Mesothelial cell of epicardium (in vitro differentiated cells): ENCODE measurements at places on chromosomes 11 and 22.

DNA sequence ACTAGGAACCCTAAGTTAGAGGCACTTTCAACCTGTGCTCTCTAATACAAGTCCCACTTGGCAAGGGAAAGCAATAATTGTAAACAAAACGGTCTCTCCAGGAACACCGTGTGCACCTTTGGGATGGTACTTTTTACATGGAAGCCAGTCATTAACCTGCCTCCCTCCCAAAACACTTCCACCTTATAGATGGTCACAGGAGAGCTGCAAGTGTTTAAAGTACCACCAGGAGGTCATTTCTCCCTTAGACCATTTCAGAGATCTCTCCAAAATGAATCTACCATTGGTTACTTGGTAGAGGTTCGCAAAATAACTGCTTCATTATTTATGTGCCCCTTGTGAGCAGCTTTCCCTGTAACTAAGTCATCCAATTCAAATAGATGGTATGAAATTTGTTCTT is 375.3 kb downstream of the DYNC2H1 start:
- DNase-seq: no peak

- no peak for DNase-seq
Observed at GRCh38 chr11:126311401-126312291, 7.8 kb downstream of the DCPS start.

GRCh38 chr11:122732342-122733315 is 77.1 kb downstream of the UBASH3B start:
- no peak for DNase-seq

GRCh38 chr22:46997311-46997970 is 235.0 kb downstream of the TBC1D22A start:
- DNase-seq: no peak

DNA sequence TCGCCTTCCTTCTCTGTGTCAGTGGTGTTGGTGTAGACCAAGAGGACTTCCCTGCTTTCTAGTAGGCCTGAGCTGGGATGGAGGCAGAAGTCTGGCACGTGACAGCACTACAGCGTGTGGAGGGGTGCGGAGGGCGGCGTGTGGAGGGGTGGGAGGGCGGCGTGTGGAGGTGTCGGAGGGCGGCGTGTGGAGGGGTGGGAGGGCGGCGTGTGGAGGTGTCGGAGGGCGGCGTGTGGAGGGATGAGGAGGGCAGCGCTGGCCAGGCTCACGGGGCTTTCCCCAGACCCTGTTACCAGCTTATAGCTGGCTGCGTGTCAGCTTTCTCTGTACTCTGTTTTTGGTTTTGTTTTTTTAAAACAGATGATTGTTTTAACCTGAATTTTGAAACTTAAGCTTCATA is 45.7 kb upstream of the CTTN start:
- DNase-seq: no peak

DNA sequence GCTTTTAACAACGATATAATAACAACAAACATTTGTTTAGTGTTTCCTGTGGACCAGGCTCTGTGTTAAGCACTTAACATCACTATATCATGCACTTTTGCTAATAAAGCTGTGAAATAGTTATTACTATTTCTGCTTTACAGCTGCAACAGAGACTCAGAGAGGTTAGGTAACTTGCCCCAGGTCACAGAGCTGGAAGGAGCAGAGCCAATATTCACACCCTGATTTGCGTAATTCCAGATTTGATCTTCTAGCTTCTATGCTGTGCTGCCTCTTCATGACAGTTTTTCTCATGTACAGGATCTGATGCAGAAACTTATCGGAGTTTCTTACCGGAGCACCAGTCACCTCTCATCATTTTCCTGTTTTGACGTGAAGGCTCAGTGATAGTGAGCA is 33.6 kb upstream of the EHF start:
- no peak for DNase-seq
